ENCODE measurements at places on chromosomes 1 and 21.

- no peak for DNase-seq
Observed at GRCh38 chr1:53592985-53593757, 134.0 kb downstream of the DMRTB1 start.

GRCh38 chr1:15345705-15346345 is 63.9 kb upstream of the EFHD2 start:
- DNase-seq: no peak

DNA sequence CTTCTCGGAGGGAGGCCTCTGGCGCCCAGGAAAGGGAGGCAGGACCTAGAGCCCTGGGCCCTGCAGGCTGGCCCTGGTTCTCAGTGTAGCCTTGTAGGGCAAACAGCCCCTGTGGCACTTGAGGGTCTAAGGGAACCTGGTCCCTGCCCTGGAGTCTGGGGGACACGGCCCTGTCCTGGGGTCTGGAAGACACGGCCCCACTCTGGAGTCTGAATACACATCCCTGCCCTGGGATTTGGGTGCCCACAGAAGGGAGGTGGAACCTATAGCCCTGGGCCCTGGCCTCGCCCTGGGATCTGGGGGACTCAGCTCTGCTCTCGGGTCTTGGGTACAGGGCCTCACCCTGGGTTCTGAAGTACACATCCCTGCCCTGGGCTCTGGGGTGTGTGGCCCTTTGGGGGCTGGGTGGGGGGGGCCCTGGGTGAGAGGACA is 97.9 kb downstream of the OBSCN start:
- no peak for DNase-seq

DNA sequence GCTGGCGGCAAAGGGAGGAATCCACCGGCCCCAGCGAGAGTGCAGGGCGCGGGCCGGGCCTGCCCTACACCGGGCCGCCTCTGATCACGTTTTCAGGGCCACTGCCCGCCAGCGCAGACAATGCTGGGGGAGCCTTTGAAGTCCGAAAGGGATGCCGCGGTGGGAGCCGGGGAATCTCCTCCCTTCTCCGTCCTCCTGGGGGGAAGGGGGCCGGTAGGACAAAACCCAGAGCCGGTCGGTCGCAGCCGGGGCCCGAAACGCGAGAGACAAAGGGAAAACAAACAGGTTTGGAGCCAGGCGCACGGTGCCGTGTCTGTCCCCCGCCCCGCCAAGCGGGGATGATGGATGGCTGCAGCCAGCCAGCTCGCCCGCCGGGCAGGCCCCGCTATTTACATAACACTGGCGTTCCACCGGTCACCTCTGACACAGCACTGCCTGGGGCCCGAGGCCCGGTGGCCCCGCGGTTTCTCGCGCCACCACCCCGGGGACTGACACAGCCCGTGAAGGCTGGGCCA is 92.0 kb downstream of the CASZ1 start:
- no peak for DNase-seq

DNA sequence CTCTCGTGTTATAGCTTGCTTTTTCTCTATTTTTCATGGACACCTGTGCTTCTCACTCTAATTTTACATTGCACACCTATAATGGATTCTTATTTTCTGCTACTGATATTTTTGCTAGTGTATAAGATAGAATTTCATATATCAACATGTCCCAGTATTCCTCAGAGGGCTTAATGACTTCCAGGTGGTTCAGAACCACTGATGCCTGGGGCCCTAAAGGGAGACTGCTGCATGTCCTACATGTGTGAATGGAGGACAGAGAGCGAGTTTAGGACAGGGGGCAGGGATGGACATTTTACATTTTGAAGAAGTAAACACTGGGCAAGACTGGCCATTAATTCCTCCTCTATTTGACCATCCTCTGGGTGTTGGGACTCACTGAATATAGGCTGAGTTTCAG is 100.6 kb downstream of the DISC1 start:
- no peak for DNase-seq

DNA sequence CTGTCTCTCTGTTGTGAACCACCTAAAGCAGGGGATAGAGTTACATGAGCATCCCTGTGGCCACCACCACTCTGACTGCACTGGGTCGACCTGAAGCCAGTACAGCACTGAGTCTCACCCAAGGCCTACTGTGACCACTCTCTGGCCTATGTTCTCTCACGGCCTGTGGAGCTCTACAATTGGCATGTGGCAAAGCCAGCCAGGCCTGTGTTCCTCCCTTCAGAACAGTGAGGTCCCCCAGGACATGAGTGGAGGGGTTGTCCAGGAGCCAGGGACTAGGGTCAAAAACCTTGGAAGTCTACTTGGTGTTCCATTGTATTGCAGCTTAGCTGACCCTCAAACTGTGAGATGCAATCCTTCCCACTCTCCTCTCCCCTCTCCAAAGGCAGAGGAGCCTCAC is 42.7 kb upstream of the FMO3 start:
- no peak for DNase-seq

DNA sequence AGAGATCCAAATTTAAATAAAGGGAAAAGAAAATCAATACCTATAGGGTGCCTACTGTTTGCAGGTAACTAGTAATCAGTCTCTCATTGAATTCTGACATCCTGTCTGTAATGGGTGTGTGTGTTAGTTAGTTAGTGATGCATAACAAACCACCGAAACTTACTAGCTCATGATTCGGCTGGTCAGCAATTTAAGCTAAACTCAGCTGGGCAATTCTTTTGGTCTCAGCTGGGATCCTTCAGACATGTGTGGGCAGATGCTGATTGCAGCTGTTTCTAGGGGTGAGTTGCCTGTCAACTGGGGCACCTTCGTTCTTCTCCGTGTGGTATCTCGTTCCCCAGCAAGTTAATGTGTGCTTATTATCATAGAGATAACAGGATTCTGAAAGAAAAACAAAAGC is 40.2 kb upstream of the ZNF124 start:
- no peak for DNase-seq

- DNase-seq: peak; percentile 59
Observed at GRCh38 chr1:203342192-203342940, 8.6 kb downstream of the FMOD start.

Measured in SJSA1 (cell line).